ENCODE measurements at places on chromosomes 12 and 14. TPM values are rescaled to one million over a fixed set of nuclear protein-coding genes. Genes with fewer than 3 reads are reported as not detected.
A peak's percentile ranks its signal among the peaks of the same experiment; 100 is the strongest.

Gene FOXG1
- not detected for total RNA-seq

- H3K27ac ChIP-seq, result no peak overlapping the region
- DNase-seq, result no peak
- no peaks in the 10 kb centered on the region for H3K36me3 ChIP-seq
- H3K27me3 ChIP-seq, result no peaks in the 10 kb centered on the region
- H3K4me3 ChIP-seq, result no peak overlapping the region
- H3K4me1 ChIP-seq, result no peaks in the 10 kb centered on the region
These were observed 69.9 kb downstream of the FOXN4 start for GRCh38 chr12:109239179-109239578.

DNA sequence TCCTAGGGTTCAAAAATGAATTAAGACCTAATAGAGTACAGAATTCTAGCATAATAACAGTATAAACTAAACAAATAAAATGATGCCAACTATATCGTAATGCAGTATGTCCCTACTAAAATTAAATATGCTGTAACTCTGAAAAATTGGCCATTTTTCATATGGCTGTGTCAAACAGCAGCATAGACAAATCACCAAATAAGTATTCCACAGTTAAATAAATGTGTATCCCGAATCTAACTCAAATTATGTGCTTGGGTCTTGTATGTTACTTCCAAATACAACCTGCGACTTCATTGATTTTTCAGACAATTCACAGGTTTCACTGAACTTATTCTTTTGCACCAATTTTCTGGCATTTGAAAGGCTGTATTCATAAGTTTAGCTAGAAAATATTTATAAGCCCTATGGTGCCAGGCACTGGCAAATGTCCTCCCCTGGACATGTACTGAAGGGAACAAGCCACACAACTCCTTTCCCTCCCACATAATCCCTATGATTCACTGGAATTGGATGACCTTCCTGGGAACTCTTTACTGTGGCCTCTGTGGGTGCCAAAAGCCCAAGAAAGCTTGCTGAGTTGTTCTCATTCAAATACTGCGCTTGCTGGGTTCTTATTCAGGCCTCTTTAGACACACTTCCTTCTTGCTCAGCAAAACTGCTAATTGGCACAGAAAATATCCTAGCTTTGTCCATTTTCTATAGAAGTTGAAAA lies 108.8 kb downstream of the KITLG start:
- H3K36me3 ChIP-seq, result no peaks in the 10 kb centered on the region
- no peaks in the 10 kb centered on the region for H3K27me3 ChIP-seq
- no peak overlapping the region for H3K4me3 ChIP-seq
- DNase-seq, result no peak

Gene CD69
- total RNA-seq, result 29.5 TPM

Gene SOAT2
- total RNA-seq, result 0.35 TPM

Gene IL23A
- total RNA-seq, result 20.1 TPM

Gene EGLN3
- total RNA-seq, result 6.4 TPM

DNA sequence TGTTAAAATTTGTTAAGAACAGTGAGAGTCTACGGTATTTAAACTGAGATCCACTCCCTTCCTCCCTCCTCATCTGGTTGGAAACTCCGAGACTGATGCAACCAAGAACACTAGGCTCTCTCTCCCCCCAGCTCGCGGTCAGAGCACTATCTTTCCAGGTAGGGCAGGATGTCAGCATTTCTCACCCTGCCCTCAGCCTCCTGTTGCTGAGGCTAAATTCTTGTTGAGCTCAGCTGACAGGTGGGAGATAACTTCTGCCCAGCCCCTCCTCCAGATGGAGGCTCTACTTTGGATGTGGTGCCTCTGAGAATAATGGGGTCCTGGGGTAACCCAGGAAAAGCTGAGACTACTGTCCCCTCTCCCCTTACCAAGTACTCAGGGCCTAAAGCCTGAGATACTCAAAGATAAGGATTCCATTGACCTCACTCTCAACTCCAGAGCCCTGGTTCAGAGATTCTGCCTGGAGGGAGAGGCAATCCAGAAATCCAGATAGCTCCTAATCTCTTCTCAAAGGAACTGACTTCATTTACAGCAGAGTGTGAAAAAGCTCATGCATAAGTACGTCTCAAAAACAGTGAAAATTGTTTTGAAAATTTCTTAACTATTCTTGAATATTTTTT lies 110.1 kb downstream of the EML5 start:
- no peaks in the 10 kb centered on the region for H3K4me1 ChIP-seq
- H3K27me3 ChIP-seq, result no peaks in the 10 kb centered on the region
- H3K36me3 ChIP-seq, result no peaks in the 10 kb centered on the region
- no peak overlapping the region for H3K4me3 ChIP-seq
- DNase-seq, result no peak

GRCh38 chr14:101965770-101966722 lies 1.7 kb downstream of the DYNC1H1 start:
- no peaks in the 10 kb centered on the region for H3K27me3 ChIP-seq
- no peak for DNase-seq
- H3K4me3 ChIP-seq, result peak overlapping the region; percentile 77
- H3K4me1 ChIP-seq, result peaks cover 22% of the 10 kb centered on the region
- peak overlapping the region; percentile 88 for H3K27ac ChIP-seq

- H3K27ac ChIP-seq, result no peak overlapping the region
- no peaks in the 10 kb centered on the region for H3K4me1 ChIP-seq
- no peak for DNase-seq
- no peaks in the 10 kb centered on the region for H3K36me3 ChIP-seq
- no peaks in the 10 kb centered on the region for H3K27me3 ChIP-seq
- no peak overlapping the region for H3K4me3 ChIP-seq
These were observed 171.4 kb downstream of the EMP1 start for GRCh38 chr12:13367973-13368372.

- no peak overlapping the region for H3K4me3 ChIP-seq
- no peaks in the 10 kb centered on the region for H3K36me3 ChIP-seq
- no peaks in the 10 kb centered on the region for H3K4me1 ChIP-seq
- no peak for DNase-seq
- H3K27ac ChIP-seq, result no peak overlapping the region
These were observed 138.7 kb upstream of the MED13L start for GRCh38 chr12:116416166-116416565.

Gene TAS2R14
- 2.4 TPM for total RNA-seq

- no peak overlapping the region for H3K4me3 ChIP-seq
- H3K36me3 ChIP-seq, result peaks cover 56% of the 10 kb centered on the region
- H3K27ac ChIP-seq, result no peak overlapping the region
- H3K4me1 ChIP-seq, result no peaks in the 10 kb centered on the region
- H3K27me3 ChIP-seq, result no peaks in the 10 kb centered on the region
- DNase-seq, result no peak
These were observed 13.4 kb upstream of the ALDH2 start for GRCh38 chr12:111753144-111753881.

DNA sequence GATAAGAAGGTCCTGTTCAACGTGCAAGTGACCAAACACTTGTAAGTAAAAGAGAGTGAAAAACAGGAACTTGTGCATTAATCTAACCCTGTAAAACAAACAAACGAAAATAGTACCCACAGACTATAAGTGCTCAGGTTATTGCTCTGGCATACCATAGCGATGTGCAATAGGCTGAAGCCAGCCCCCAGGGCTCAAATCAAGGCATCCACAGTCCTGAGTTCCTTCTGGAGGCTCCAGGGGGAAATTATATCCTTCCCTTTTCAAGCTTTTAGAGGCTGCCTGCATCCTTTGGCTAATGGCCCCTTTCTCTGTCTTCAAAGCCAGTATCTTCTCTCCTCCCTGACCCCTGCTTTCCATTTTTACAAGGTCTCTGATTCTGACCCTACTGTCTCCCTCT lies 8.1 kb upstream of the CMAS start:
- no peaks in the 10 kb centered on the region for H3K36me3 ChIP-seq
- H3K4me3 ChIP-seq, result no peak overlapping the region
- H3K27me3 ChIP-seq, result no peaks in the 10 kb centered on the region
- no peak overlapping the region for H3K27ac ChIP-seq
- no peak for DNase-seq

GRCh38 chr12:132736378-132736777 lies 25.3 kb downstream of the ANKLE2 start:
- no peak overlapping the region for H3K27ac ChIP-seq
- H3K27me3 ChIP-seq, result no peaks in the 10 kb centered on the region
- no peak for DNase-seq

DNA sequence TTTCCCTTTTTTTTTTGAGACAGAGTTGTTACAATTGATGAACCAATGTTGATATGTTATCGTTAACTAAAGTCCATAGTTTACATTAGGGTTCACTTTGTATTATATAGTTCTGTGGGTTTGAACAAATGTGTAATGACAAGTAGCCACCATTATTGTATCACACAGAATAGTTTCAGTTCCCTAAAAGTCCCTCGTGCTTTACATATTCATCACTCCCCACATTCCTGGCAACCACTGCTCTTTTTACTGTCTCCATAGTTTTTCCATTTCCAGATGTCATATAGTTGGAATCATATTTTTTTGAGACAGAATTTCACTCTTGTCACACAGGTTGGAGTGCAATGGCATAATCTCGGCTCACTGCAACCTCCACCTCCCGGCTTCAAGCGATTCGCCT lies 12.5 kb downstream of the HSD17B6 start:
- no peaks in the 10 kb centered on the region for H3K36me3 ChIP-seq
- H3K4me1 ChIP-seq, result no peaks in the 10 kb centered on the region
- DNase-seq, result no peak
- H3K27ac ChIP-seq, result no peak overlapping the region
- H3K4me3 ChIP-seq, result no peak overlapping the region
- no peaks in the 10 kb centered on the region for H3K27me3 ChIP-seq

GRCh38 chr12:58583940-58584339 lies 336.4 kb downstream of the LRIG3 start:
- no peaks in the 10 kb centered on the region for H3K36me3 ChIP-seq
- H3K27me3 ChIP-seq, result no peaks in the 10 kb centered on the region
- no peaks in the 10 kb centered on the region for H3K4me1 ChIP-seq
- H3K27ac ChIP-seq, result no peak overlapping the region
- DNase-seq, result no peak

Gene CCND2
- 97.4 TPM for total RNA-seq

DNA sequence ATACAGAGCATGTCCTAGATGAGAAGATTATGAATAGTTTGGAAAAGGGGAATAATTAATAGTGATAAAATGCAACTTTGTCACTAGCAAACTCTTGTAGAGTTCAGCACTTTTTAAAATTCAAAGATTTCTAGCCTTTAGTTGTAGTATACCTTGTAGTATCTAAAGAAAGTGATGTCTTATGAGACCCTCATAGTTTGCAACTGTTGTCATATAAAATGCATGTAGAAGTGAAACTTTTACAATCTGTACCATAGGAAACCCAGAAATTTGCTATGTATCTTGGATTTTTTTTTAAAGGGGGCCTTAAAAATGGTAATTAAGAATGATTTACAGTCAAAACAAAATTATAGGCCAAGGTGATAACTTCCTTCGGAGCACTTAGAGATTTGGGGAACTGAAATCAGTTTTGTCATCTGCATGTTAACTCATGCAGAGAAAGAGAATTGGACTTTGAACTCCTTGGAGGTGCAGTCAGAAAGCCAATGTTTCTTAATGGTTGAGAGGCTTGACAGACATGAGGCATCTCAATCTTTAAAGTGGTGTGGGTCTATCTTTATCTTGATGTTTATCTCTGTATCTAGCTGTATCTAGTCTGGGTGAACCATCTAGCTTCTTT lies 1.3 kb downstream of the LRRK2 start:
- no peak overlapping the region for H3K4me3 ChIP-seq
- H3K36me3 ChIP-seq, result no peaks in the 10 kb centered on the region
- DNase-seq, result no peak
- no peaks in the 10 kb centered on the region for H3K4me1 ChIP-seq
- no peak overlapping the region for H3K27ac ChIP-seq
- no peaks in the 10 kb centered on the region for H3K27me3 ChIP-seq

- H3K27me3 ChIP-seq, result no peaks in the 10 kb centered on the region
- no peak for DNase-seq
- H3K36me3 ChIP-seq, result no peaks in the 10 kb centered on the region
- H3K27ac ChIP-seq, result no peak overlapping the region
These were observed 2.6 kb downstream of the KRT84 start for GRCh38 chr12:52382854-52383253.

- H3K27ac ChIP-seq, result no peak overlapping the region
- peaks cover 25% of the 10 kb centered on the region for H3K36me3 ChIP-seq
- H3K4me1 ChIP-seq, result no peaks in the 10 kb centered on the region
- no peak for DNase-seq
- no peak overlapping the region for H3K4me3 ChIP-seq
- no peaks in the 10 kb centered on the region for H3K27me3 ChIP-seq
These were observed 18.1 kb downstream of the TBC1D15 start for GRCh38 chr12:71857657-71858056.

GRCh38 chr12:6829536-6830220 lies 1.5 kb downstream of the P3H3 start:
- H3K27me3 ChIP-seq, result no peaks in the 10 kb centered on the region
- no peaks in the 10 kb centered on the region for H3K36me3 ChIP-seq
- H3K4me3 ChIP-seq, result peak overlapping the region; percentile 77
- H3K4me1 ChIP-seq, result no peaks in the 10 kb centered on the region

Gene LRRC10
- not detected for total RNA-seq

- no peak overlapping the region for H3K4me3 ChIP-seq
- no peaks in the 10 kb centered on the region for H3K27me3 ChIP-seq
- H3K36me3 ChIP-seq, result no peaks in the 10 kb centered on the region
- no peak overlapping the region for H3K27ac ChIP-seq
- no peak for DNase-seq
These were observed 170.0 kb upstream of the RMST start for GRCh38 chr12:97292588-97292987.

- peak within 1 kb of the TSS; percentile 41 for H3K4me3 ChIP-seq
- no peaks in the 10 kb centered on the region for H3K27me3 ChIP-seq
- H3K27ac ChIP-seq, result peak within 1 kb of the TSS; percentile 62
- no peak for DNase-seq
- peaks cover 3% of the 10 kb centered on the region for H3K36me3 ChIP-seq
These were observed at the start of gene IKZF4 for GRCh38 chr12:56020423-56021184. Gene IKZF4 (plus strand): TSS chr12:56021043. CDS start chr12:56021494, 451 bp downstream.

GRCh38 chr12:2643576-2644135 lies 151.1 kb upstream of the FKBP4 start:
- no peak for DNase-seq
- H3K36me3 ChIP-seq, result no peaks in the 10 kb centered on the region
- H3K4me3 ChIP-seq, result no peak overlapping the region
- peaks cover 18% of the 10 kb centered on the region for H3K4me1 ChIP-seq

DNA sequence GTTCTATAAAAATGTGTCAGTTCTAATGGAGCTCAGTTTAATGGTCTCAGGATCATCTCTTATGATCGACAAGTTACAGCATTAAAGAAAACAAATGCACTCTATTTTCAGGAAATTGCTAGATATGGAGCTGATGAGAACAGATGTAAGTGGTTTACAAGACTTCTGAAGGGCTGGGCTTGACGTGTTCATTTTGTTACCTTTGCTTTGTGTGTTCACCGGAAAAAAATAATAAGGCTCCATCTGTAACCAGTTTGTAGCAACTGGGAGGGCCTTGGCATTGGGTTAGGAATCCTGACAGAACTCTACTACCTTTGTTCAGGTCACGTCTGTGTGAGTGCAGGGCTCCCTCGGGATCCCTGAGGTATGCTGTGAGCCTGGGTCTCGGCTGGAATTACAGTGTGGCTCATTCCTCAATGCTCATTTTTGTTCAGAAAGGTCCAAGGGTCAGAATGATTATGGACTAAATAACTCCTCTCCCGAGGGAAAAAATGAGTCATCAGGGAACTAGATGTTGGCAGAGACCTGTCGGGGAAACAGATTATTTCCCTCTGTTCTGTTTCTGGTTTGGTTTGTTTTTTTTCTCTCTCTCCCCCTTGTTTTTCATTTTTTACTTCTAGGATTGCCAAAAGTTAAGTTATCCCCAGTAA lies 158.0 kb downstream of the SLC5A8 start:
- H3K27ac ChIP-seq, result no peak overlapping the region
- no peak overlapping the region for H3K4me3 ChIP-seq
- H3K36me3 ChIP-seq, result no peaks in the 10 kb centered on the region
- DNase-seq, result no peak
- H3K27me3 ChIP-seq, result no peaks in the 10 kb centered on the region

Measured in naive thymus-derived CD4-positive, alpha-beta T cell (primary cell).